ENCODE measurements at places on chromosomes 3 and 15.

- DNase-seq: no peak
Measured at GRCh38 chr15:44038755-44039191, 156.3 kb downstream of the FRMD5 start.

GRCh38 chr15:53982876-53983275, 4.6 kb downstream of the UNC13C start:
- no peak for DNase-seq

DNA sequence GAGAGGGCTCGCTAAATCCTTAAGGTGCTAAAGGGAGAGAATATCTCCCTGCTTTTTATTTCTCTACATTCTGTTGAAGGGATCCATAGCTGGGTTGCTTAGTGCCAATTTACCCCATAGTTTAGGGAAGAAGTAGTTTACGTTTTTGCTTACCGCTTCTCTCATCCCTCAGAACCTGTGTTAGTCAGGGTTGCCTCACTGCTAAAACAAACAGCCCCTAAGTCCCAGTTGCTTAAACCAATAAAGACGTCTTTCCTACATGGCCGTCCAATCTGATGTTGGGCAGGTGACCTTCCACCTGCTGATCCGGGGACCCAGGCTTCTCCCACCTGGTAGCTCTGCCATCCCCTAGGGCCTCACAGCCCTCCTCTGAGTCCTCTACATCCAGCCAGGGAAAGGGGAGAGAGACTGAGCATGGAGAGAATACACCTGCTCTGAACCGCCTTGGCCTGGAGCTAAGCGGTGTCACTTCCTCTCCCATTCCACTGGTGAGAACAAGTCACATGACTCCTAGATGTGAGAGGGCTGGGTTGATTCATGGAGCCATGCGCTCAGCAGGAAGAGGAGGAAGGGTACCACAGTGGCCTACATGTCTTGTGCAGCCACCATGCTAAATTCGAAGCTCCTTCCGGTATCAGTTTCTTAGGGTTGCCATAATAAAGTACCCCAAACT, 26.3 kb downstream of the DNASE1L3 start:
- DNase-seq: no peak

- DNase-seq: no peak
Measured at GRCh38 chr15:101488300-101489164, 975 bp downstream of the PCSK6 start.

- no peak for DNase-seq
Measured at GRCh38 chr3:183409219-183409618, 19.2 kb downstream of the MCF2L2 start.

GRCh38 chr3:185059766-185060165, 93.1 kb downstream of the C3orf70 start:
- no peak for DNase-seq

DNA sequence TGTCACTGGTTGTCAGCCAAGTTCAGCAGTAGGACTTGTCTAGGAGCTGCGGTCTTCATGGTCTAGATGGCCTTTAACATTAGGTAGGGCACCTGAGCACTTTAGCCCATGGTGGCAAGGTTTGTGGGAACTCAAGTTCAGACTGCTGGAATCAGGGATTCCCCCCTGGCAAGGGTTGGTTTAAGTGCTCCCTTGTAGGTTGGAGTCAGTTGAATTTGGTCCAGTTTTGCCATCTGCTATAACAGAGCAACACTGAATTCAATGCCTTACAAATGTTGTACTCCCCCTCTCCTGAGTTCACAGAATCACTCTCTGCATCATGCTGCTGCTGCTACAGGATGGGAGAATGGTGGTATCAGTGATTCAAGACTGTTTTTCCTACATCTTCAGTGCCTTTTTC, 509.3 kb downstream of the VGLL3 start:
- DNase-seq: no peak

DNA sequence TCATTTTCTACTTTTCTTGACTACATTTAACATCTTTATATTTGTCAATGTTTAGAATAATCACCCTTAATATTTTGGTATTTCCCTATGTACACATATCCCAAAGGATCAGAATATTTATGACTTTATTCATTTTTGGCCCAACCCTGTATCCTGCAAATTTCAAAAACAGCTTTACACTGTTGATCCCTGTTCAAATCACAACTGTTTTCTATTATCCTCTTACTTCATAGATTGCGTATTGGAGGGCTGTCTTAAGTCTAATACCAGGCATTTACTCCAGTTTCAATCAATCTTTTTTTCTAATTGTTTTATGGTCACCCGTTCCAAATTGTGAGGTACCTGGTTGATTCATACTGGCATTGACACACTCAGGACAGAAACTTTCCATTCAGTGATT, 107.9 kb downstream of the RPL22L1 start:
- no peak for DNase-seq

- DNase-seq: no peak
Measured at GRCh38 chr3:99706410-99706809, 68.0 kb downstream of the COL8A1 start.

DNA sequence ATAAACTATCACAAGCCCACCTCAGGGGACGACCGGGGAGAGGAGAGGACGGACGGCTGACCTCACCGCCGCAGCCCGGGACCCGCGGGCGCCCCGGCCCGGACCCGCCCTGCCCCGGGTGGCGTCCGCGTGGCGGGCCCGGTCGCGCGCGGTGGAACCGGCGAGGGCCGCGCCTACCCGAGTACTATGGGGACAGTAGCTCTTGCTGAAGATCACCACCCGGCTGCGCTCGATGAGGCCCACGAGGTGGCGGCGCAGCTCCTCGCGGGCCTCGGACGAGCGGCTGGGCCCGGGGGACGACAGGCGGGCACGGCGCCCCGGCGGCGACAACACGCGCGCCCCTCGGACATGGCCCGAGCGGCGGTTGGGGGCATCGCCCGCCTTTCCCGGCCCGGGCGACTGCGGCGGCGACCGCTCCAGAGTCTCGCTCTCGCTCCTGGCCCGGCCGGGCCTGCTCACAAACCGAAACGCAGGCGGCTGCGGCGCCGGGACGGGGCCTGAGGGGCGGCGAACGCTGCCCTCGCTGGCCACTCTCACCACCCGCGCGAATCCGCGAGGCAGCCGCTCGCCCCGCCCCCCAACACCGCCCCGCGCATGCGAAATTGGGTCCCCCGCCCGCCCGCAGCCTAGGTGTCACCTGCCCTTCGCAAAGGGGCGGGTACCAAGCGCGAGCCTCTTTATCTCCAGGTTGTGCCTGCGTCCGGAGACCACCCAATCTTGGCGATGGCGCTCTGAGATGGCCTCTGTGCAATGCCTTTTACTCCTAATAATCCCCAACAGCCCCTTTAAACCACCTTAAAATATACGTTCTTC, at the start of gene TXNRD3:
Gene TXNRD3 (minus strand): TSS at position 554 of the 813 bp plus-strand sequence.
- peak; percentile 37 for DNase-seq

GRCh38 chr15:80343554-80343992, 60.6 kb upstream of the ARNT2 start:
- DNase-seq: no peak

DNA sequence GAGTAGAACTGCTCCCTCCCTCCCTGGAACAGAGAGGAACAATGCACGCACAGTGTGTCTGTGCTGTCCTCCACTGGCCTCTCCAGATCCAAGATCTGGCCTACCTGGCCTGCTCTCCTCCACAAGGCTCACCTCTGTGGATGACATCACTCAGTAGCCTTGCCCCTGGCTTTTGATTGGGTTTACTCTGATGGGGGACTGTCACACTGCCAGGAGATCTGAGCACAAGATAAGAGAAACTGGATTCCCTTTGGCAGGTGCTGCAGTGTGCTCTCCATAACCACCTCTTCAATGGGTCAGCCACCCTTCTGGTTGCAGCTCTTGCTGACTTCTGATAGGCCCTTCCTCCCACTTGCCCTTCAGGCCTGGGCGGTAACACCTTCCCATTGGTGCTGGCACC, 22.6 kb upstream of the ANO10 start:
- peak; percentile 86 for DNase-seq

- DNase-seq: no peak
Measured at GRCh38 chr3:114207768-114208167, 28.9 kb upstream of the DRD3 start.

GRCh38 chr3:68142441-68142840, 488.0 kb upstream of the SUCLG2 start:
- no peak for DNase-seq

- no peak for DNase-seq
Measured at GRCh38 chr15:41773332-41773728, 954 bp upstream of the MAPKBP1 start.

- peak; percentile 23 for DNase-seq
Measured at GRCh38 chr3:188542196-188542595, 388.2 kb downstream of the LPP start.

GRCh38 chr3:106578911-106579310, 710.1 kb upstream of the CBLB start:
- DNase-seq: no peak
